ENCODE measurements at places on chromosomes 16 and 17. TPM values are rescaled to one million over a fixed set of nuclear protein-coding genes. Genes with fewer than 3 reads are reported as not detected.

The TBX4 gene
- polyA plus RNA-seq: not detected

The PITPNM3 gene
- polyA plus RNA-seq: not detected

The CALCOCO2 gene
- 228 TPM for polyA plus RNA-seq

DNA sequence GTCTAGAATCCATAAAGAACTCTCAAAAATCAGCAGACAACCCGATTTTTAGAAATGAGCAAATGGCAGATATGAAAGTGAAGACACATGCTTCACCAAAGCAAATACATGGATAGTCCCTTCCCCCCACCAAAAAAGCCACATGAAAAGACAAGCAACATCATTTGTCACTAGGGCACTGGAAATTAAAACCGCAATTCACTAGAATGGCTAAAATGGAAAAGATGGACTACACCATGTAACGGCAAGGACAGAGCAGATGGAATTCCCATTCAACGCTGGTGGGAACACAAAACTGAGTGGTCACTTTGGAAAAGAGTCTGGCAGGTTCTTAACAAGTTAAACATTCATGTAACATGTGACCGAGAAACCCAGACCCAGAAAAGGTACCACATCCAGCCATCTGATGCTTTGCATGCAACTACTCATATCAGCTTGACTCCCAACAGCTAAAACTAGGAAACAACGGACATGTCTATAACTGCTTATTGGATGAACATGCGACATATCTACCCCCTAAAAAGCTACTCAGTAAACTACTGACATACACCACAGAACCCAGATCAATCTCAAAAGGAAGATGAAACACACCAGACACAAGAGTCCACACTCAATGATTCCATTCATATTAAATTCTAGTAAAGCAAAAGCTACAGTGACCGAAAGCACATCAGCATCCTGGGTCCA, 132.6 kb downstream of the ZNF778 start:
- H3K27ac ChIP-seq: no peak overlapping the region
- peaks cover 46% of the 10 kb centered on the region for H3K4me1 ChIP-seq
- H3K4me3 ChIP-seq: no peak overlapping the region
- H3K36me3 ChIP-seq: no peaks in the 10 kb centered on the region
- no peaks in the 10 kb centered on the region for H3K27me3 ChIP-seq

DNA sequence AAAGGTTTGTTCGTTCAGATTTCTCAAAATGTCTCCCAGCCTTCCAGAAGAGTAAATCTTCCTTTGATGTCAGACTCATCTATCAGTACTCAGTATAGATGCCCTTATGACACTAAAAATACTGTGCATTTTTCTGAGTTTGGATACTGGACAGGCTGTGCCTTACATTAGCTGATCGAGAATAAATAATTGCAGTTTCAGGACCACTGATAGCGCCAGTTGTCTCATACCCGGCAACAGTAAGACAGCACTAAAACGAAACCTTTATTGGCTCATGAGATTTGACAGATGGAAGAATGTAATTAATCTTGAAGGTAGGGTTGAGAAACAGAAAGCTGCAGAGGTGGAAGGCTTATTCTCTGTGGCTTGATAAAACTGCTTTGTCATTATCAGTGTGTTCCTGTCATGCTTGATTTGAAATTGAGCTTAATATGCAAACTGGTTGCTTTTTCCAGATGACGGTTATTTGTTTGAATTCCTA, 1.2 kb downstream of the ATP6V0A1 start:
- H3K27ac ChIP-seq: peak overlapping the region; percentile 95
- peak overlapping the region; percentile 97 for H3K4me3 ChIP-seq
- no peaks in the 10 kb centered on the region for H3K36me3 ChIP-seq
- no peaks in the 10 kb centered on the region for H3K27me3 ChIP-seq
- DNase-seq: peak; percentile 39

The TEPSIN gene
- polyA plus RNA-seq: 6.2 TPM

DNA sequence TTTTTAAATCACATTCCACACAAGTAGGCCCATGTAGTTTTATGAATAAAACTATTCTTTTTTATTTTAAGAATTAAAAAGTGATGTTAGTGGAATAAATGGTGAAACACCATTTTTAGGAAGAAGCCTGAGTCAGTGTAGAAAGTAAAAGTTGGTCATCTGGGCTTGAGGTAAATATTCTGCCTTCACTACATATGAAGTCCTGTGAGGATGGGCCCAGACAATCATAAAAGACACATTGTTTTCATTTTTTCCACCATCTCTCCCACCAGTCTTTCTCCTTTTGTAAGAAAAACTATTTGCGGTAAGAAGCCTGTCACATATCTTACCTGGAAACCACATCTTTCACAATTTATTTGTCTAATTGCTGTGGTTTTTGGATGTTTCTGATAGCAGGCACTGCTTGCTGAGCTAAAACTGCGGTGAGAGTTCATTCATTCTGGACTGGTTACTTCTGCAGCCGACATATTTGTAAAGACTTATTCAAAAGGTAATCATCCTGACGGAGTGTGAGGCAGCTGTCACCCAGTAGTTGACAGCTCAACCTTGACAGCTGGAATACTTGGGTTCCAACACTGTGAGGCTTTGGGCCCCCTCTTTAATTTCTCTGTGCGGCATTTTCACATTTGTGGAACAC, 10.6 kb upstream of the RFFL start:
- H3K27me3 ChIP-seq: no peaks in the 10 kb centered on the region
- H3K27ac ChIP-seq: no peak overlapping the region
- H3K4me3 ChIP-seq: no peak overlapping the region
- DNase-seq: no peak
- no peaks in the 10 kb centered on the region for H3K36me3 ChIP-seq

All from naive B cell (primary cell).